A549 treated with Hydrocortisone at 1 μM for 4 hours (cell line): ENCODE measurements at places on chromosomes 4 and X. TPM values are rescaled to one million over a fixed set of nuclear protein-coding genes. Genes with fewer than 3 reads are reported as not detected.

The NCAPG gene
- total RNA-seq, result 22.3 to 29.6 TPM (median 27.4 TPM) in 5 replicates

The GAGE2A gene
- total RNA-seq, result not detected in 5 replicates

The FREM3 gene
- not detected in 5 replicates for total RNA-seq

The PPP1R2C gene
- total RNA-seq, result not detected in 5 replicates

The RHOXF2B gene
- not detected in 5 replicates for total RNA-seq

The CT45A1 gene
- not detected in 5 replicates for total RNA-seq

The RHOH gene
- total RNA-seq, result 0.09 to 0.32 TPM (median 0.21 TPM) in 5 replicates

The TEX13D gene
- total RNA-seq, result not detected in 5 replicates

The TMPRSS11D gene
- not detected in 5 replicates for total RNA-seq

The CCNI gene
- 57.0 to 76.5 TPM (median 64.3 TPM) in 5 replicates for total RNA-seq

The ARSD gene
- total RNA-seq, result 13.0 to 15.2 TPM (median 14.0 TPM) in 5 replicates

The F8A3 gene
- 0.53 to 1.2 TPM (median 0.91 TPM) in 5 replicates for total RNA-seq

The S100G gene
- not detected in 5 replicates for total RNA-seq

The ARL13A gene
- 0.22 to 0.37 TPM (median 0.29 TPM) in 5 replicates for total RNA-seq

The NPFFR2 gene
- total RNA-seq, result not detected in 5 replicates

The JCHAIN gene
- total RNA-seq, result 0.20 to 0.33 TPM (median 0.20 TPM) in 4 of 5 replicates, not detected in the other

The MRFAP1 gene
- 264 to 286 TPM (median 272 TPM) in 5 replicates for total RNA-seq

The NPNT gene
- 0.33 to 0.53 TPM (median 0.43 TPM) in 5 replicates for total RNA-seq

The DUX4 gene
- not detected in 5 replicates for total RNA-seq

The ENPEP gene
- 0.01 to 0.14 TPM (median 0.06 TPM) in 5 replicates for total RNA-seq

The TRIML2 gene
- 33.0 to 53.7 TPM (median 42.4 TPM) in 5 replicates for total RNA-seq

The PCDH11X gene
- not detected in 5 replicates for total RNA-seq

The CAPN6 gene
- not detected in 5 replicates for total RNA-seq

The F9 gene
- not detected in 5 replicates for total RNA-seq

The NDP gene
- not detected in 5 replicates for total RNA-seq

The SRPX gene
- 7.6 to 9.1 TPM (median 8.2 TPM) in 5 replicates for total RNA-seq

The MAGEA12 gene
- 0.09 to 0.22 TPM (median 0.14 TPM) in 5 replicates for total RNA-seq

The GLOD5 gene
- not detected in 5 replicates for total RNA-seq

The SOWAHD gene
- 0.10 to 0.14 TPM in 2 of 5 replicates, not detected in the others for total RNA-seq

The CCDC160 gene
- total RNA-seq, result 0.06 TPM in 1 of 5 replicates, not detected in the others

The CXorf49B gene
- not detected in 5 replicates for total RNA-seq

The PRR32 gene
- not detected in 5 replicates for total RNA-seq

The PDZD4 gene
- 2.9 to 3.7 TPM (median 3.4 TPM) in 5 replicates for total RNA-seq

The LRCH2 gene
- 0.02 to 0.03 TPM (median 0.03 TPM) in 5 replicates for total RNA-seq

The UVSSA gene
- 4.4 to 4.9 TPM (median 4.5 TPM) in 5 replicates for total RNA-seq

The MRPS18C gene
- 41.4 to 56.8 TPM (median 43.1 TPM) in 5 replicates for total RNA-seq

The DDX53 gene
- total RNA-seq, result not detected in 5 replicates

The ARMCX2 gene
- 0.05 to 0.16 TPM (median 0.07 TPM) in 4 of 5 replicates, not detected in the other for total RNA-seq

The XK gene
- 0.37 to 0.43 TPM (median 0.40 TPM) in 5 replicates for total RNA-seq

The MAGEA8 gene
- not detected in 5 replicates for total RNA-seq

The MAGEA2B gene
- 0.07 to 0.10 TPM in 2 of 5 replicates, not detected in the others for total RNA-seq

The UGT2A1 gene
- not detected in 5 replicates for total RNA-seq

The FAAH2 gene
- 0.06 to 0.16 TPM (median 0.11 TPM) in 4 of 5 replicates, not detected in the other for total RNA-seq

The HSPA4L gene
- 6.2 to 9.4 TPM (median 6.6 TPM) in 5 replicates for total RNA-seq

The TMEM185A gene
- 23.1 to 29.7 TPM (median 28.2 TPM) in 5 replicates for total RNA-seq

The YY2 gene
- 1.9 to 2.8 TPM (median 2.2 TPM) in 5 replicates for total RNA-seq

The PLAC8 gene
- 0.46 to 1.2 TPM (median 1.1 TPM) in 5 replicates for total RNA-seq

The RS1 gene
- total RNA-seq, result not detected in 5 replicates

The TLL1 gene
- total RNA-seq, result 0.13 to 0.22 TPM (median 0.21 TPM) in 5 replicates

The CFAP299 gene
- total RNA-seq, result not detected in 5 replicates

The CLGN gene
- total RNA-seq, result 4.6 to 6.6 TPM (median 5.2 TPM) in 5 replicates

The USP17L21 gene
- total RNA-seq, result not detected in 5 replicates

The FGF2 gene
- total RNA-seq, result 33.6 to 51.5 TPM (median 48.4 TPM) in 5 replicates

The CHRDL1 gene
- total RNA-seq, result not detected in 5 replicates
